Activated CD4-positive, alpha-beta T cell treated with anti-CD3 and anti-CD28 coated beads, Interleukin-2, amount 10 ng/mL, durations not matched to agents 7 days and 5 days (primary cell): ENCODE measurements at places on chromosomes 5 and 9.

DNA sequence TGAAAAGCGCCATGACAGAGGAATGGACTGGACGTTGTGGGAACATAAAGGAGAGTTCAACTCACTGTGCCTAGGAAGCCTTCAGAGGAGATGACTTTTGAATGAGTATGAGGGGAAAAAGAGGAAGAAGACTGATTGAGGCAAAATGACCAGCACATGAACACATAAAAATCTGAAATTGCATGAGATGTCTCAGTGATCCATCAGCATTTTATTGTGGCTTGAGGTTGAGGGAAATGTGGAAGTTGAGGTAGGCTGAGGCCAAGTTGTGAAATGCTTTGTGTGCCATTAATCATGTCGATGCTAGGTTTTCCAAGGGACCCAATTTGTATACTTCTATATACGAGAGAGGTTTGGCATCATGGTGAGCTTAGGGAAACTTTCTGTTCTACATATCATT, 140.9 kb upstream of the TLX3 start:
- no peak for DNase-seq

GRCh38 chr5:61468483-61468865, 136.4 kb downstream of the ZSWIM6 start:
- DNase-seq: no peak

DNA sequence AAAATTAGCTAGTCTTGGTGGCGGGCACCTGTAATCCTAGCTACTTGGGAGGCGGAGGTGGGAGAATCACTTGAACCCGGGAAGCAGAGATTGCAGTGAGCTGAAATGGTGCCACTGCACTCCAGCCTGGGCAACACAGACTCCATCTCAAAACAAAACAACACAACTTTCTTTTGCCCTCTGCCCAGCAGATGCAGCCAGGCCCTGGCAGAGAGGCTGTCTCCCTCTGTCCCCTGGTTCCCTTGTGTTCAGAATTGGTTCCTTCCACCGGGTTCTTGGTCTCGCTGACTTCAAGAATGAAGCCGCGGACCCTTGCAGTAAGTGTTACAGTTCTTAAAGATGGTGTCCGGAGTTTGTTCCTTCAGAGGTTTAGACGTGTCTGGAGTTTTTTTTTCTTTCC, 30.2 kb upstream of the CEP72 start:
- no peak for DNase-seq

GRCh38 chr5:151742870-151743294, 15.5 kb downstream of the ATOX1 start:
- no peak for DNase-seq

- DNase-seq: no peak
Observed at GRCh38 chr5:131366428-131366827, 102.6 kb downstream of the CDC42SE2 start.

GRCh38 chr5:62385131-62385530, 18.6 kb downstream of the DIMT1 start:
- DNase-seq: no peak

DNA sequence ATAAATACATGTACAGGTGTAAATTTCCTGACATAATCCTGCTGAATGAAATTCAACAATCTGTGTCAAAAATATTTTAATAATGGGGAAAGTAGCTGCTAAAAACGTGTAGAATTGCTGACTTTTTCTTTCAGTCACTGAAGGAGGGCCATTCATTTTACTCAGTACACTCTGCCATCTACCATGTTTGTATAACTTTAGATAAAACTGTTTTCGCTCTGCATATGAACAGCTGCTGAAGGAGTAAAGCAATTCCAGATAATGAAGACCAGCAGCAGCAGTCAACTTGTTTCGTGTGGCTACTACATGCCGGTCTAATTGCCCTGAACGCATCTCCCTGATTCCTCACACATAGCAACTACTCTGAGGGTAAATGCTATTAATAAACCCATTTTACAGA, 380.5 kb downstream of the SPOCK1 start:
- no peak for DNase-seq

DNA sequence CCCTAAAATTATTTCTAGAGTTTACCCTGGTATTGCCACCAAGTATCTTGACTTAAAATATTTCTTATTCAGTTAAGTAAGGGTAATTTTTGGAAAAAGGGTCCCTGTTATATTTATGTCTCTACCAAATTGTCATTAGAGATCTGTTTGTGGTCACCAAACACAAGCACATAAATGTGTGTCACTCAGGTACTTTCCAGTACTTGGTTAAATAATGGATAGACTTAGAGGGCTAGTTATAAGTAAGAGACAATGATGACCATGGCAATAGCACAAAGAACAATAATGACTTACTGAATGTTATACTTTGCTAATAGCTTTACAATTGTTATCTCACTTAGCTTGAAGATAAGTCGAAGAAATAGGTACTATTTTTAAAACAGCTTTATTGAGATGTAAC, 9.0 kb downstream of the ADAMTS16 start:
- DNase-seq: no peak

- DNase-seq: peak; percentile 37
Observed at GRCh38 chr9:89464300-89464901, 33.5 kb downstream of the SEMA4D start.

DNA sequence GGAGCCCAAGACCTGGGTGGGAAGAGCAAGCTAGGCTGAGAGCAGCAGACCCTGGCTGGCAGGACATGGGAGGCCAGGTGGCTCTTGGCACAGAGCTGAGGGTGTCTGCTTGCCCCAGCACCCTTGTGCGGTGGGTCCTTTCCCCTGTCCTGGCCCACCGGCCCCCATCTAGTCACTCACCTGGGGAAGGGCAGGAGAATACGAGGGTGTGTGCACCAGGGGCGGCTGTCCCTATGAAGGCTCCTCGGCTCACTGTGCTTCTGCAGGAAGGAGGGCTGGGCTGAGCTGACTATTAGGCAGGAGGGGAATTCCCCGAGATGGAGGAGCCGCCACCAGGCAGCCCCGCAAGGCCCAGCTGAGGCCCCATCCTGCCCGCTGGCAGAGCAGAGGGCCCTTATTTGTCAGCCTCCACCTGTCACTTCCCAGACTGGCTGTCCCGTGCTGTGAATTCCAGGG, 6.1 kb upstream of the TNIP1 start:
- peak; percentile 59 for DNase-seq

GRCh38 chr9:121484651-121485446, 14.8 kb downstream of the GGTA1 start:
- DNase-seq: no peak

DNA sequence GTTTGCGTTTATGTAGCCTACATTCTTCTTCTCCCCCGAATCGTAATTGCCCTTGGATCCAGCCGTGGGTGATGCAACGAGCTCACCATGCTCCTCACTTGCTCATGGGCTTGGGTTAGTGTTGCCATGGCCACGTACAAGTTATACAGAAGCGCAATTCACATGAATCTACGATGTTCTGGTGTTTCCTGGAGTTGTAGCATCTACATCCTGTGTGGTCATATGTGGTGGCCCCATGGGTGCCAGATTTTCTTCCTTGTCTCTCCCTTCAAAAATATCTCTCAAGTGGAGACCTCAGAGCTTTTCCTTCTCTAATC, 115.3 kb downstream of the TLE4 start:
- DNase-seq: peak; percentile 60

GRCh38 chr5:174552428-174552827, 172.0 kb upstream of the MSX2 start:
- DNase-seq: no peak

GRCh38 chr9:99820685-99821395, 845 bp upstream of the NR4A3 start:
- DNase-seq: peak; percentile 63

GRCh38 chr5:28415791-28416443, 1377.5 kb upstream of the CDH9 start:
- no peak for DNase-seq

DNA sequence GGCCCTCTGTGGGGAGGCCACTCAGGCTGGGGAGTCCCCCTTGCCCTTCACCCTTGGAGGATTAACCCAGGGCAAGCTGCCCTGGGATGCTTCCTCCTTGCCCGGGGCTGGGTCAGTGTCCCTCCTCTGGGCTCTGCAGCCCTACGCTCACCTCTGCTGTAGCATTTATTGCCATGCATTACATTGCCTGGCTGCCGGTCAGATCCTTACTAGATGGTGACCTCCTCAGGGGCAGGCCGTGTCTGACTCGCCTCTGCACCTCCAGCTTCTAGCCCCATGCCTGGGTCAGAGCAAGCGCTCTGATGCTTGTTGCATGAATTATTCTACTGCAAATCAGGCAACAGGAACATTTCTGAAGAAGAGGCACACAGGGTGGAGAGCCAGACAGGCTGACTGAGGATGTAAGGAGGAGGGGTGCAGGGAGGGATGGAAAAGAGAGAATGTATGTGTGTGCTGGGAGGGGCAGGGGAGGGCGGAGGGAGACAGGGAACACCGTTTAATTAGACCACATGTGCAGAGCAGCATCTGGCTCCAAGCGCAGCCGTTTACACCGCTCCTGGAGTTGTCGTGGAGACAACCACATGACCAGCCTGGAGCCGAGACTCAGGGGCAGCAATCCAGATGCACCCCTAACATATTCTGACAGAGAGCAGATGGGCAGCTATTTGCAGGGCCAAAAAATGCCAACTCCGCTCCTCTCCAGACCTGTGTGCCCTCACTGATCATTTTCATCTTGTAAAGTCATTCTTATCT, 117.0 kb downstream of the CRB2 start:
- no peak for DNase-seq

GRCh38 chr9:88809355-88810161, 181.7 kb upstream of the S1PR3 start:
- DNase-seq: no peak

- DNase-seq: no peak
Observed at GRCh38 chr9:95084254-95084934, 233.1 kb downstream of the FANCC start.

DNA sequence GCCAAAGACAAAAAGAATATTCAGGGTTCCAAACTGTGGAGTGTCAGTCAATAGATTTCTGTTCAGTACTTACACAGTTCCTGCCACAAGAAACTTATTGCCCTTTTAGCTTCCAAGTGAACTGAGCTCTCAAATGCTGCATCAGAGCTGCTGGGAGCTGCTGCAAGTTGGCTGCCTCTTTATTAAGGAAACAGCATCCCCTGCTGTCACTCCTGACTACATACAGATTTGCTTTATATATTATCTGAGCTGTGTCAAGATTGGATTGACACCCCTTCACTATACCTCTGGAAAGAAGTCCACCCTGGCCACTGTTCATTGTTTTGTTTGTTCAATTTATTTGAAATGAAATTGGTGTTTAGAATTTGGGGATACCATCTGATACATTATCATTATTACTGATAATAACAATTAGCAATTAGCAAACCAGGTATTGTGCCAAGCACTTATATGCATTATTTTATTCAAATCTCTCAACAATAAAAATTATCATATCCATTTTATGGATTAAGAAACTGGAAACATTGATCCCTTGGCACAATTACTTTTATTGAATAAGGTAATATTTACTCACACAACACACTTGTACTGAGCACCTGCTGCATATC, 16.4 kb upstream of the C5orf58 start:
- no peak for DNase-seq

- no peak for DNase-seq
Observed at GRCh38 chr5:35117967-35118366, 70.2 kb upstream of the AGXT2 start.

- DNase-seq: peak; percentile 61
Observed at GRCh38 chr9:71897577-71897976, 13.4 kb downstream of the ABHD17B start.

- DNase-seq: peak; percentile 74
Observed at GRCh38 chr5:126780165-126780827, 3.4 kb downstream of the LMNB1 start.

- DNase-seq: no peak
Observed at GRCh38 chr9:129731477-129732085, 21.3 kb downstream of the PTGES start.

DNA sequence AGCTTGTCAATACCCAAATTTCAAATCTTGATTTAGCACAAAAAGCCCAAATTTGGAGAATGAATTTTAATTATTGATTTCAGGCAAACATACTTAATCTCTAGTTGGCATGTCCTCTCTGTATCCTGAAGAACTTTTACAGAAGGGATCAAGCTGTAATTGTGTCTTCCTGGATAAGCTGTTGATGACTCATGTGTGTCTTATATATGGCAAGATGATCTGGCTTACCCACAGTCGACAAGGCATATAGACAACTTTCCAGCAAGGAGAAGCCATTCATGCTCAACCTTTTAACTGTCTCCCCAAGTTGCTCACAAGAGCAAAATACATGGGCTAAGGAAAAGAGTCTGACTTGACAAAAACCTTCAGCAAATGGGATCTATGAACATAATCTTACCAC, 112.5 kb upstream of the SLCO6A1 start:
- no peak for DNase-seq

DNA sequence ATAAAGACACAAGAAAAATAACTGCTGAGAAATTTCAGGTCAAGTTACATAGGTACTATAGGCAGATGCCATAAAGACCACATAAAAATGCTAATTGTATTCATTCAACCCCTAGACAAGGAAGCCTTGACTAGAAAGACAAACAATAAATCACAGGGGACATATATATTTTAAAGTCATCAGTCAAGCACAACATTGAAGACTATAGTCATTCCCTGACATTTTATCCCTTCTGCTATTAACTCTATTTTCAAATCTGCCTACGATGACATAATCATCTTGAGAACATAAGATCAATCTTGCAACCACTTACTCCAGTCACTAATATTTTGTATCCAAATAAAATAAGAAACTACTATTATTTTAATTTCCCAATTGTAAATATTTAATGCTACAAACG, 38.3 kb downstream of the FAM13B start:
- no peak for DNase-seq

DNA sequence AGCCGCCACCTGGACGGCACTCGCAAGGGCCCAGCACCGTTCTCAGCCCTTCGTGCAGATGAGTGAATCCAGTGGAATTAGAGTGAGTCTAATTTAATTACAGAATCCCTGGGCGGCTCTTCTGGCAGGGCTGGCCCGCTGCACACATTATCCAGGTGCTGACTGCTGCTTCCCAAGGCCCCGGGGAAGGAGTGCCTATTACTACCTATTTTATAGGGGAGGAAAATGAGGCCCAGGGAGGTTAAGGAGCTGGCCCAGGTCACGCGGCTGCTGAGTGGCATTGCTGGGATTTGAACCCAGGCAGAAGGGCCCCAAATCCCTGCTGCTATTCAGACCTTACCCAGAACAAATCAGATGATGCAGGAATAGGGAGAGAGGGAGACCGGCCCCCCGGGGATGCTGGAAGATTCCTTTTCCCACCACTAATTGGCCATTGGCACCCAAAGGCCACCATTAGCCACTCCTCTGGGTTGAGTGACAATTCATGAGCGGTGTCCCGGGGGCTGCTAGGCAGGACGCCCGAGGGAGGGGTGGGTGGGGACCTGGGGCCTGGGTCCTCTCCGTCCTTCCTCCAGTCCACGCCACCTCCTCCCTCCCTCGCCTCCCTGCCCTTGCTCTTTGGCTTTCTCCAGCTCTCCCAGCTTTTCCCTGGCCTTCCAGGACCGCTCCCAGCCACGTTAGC, 10.3 kb upstream of the QRFP start:
- DNase-seq: no peak

GRCh38 chr9:128068386-128069205, 564 bp downstream of the SLC25A25 start:
- no peak for DNase-seq
